ENCODE measurements at places on chromosomes 6 and 20. TPM values are rescaled to one million over a fixed set of nuclear protein-coding genes. Genes with fewer than 3 reads are reported as not detected.

The TBX18 gene
- total RNA-seq: 23.9 TPM

The SLC17A3 gene
- total RNA-seq: 1.1 TPM

The GRM1 gene
- 0.02 TPM for total RNA-seq

The PRSS35 gene
- 0.05 TPM for total RNA-seq

The TAF4 gene
- total RNA-seq: 16.9 TPM

The GGTLC1 gene
- total RNA-seq: not detected

The CNR1 gene
- total RNA-seq: 1.9 TPM

The OR2J2 gene
- not detected for total RNA-seq

The FABP7 gene
- not detected for total RNA-seq

The PRL gene
- not detected for total RNA-seq

The GSTA3 gene
- not detected for total RNA-seq

The SYNDIG1 gene
- 1.6 TPM for total RNA-seq
